SK-N-DZ (cell line): ENCODE measurements at places on chromosomes 2 and 18.

DNA sequence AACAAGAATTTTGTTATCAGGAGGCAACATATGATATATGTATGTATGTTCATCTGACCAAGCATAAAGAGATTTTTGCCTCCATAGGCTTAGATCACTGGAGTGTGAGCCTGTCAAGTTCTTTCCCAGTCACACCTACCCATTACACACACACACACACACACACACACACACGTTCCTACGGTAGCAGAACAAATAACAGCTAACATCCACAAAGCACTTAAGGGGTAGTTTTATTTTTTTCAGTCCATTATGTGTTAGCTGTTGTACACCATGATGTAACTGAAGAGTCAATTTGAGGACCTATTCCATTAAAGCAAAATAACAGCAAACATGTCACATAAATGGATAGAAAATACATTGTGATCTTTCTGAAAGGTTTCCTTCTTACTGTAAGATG lies 39.5 kb downstream of the UGP2 start:
- no peak for DNase-seq

- DNase-seq, result no peak
Observed at GRCh38 chr2:205696927-205697441, 14.7 kb downstream of the NRP2 start.

DNA sequence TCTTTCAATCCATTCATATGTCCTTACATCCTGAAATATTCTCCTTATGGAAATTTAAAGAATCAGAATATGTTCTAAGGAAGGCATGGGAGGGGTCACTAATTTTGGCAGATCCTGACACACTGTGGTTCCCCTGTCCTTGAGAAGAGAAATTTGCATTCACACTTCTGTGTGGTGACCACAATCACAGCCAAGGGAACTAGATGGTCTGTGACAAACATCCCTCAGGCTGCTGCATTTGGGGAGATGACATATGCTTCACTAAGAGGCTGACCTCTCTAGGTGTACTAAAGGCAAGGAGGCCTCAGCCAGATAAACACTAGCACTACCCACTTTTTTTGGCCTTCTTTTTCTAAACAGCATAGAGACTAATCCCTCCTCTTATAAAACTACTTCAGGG lies 129.6 kb downstream of the MREG start:
- DNase-seq, result no peak

- no peak for DNase-seq
Observed at GRCh38 chr2:213544940-213545339, 260.7 kb downstream of the SPAG16 start.

DNA sequence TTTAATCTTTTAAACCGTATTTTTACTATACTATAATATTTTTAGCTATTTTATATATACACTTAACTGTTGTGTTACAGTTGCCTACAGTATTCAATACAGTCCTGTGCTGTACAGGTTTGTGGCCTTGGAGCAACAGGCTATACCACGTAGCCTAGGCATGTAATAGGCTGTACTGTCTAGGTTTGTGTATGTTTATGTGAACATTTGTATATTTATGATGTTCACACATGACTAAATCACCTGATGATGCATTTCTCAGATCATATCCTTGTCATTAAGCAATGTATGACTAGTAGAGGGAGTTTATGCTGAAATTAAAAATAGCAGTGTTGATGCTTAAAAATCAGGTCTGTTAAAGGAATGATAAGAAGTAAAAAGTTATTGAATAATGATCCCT lies 92.3 kb upstream of the RANBP2 start:
- no peak for DNase-seq

GRCh38 chr2:31353179-31353578 lies 61.4 kb downstream of the XDH start:
- DNase-seq, result no peak

- DNase-seq, result no peak
Observed at GRCh38 chr2:68167186-68167585, 9.5 kb downstream of the PNO1 start.

- DNase-seq, result no peak
Observed at GRCh38 chr2:27792759-27793158, 21.2 kb downstream of the MRPL33 start.

- DNase-seq, result no peak
Observed at GRCh38 chr2:142134911-142135310, 4.1 kb upstream of the LRP1B start.

- no peak for DNase-seq
Observed at GRCh38 chr2:54728669-54729120, 5.2 kb downstream of the EML6 start.

DNA sequence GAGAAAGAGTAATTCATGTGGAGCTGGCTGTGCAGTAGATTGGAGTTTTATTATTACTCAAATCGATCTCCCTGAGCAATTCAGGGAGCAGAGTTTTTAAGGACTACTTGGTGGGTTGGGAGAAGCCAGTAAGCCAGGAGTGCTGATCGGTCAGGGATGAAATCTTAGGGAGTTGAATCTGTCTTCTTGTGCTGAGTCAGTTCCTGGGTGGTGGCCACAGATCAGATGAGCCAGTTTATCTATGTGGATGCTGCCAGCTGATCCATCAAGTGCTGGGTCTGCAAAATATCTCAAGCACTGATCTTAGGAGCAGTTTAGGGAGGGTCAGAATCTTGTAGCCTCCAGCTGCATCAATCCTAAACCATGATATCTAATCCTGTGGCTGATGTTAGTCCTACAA lies 17.0 kb upstream of the UGT1A8 start:
- no peak for DNase-seq

GRCh38 chr2:149885468-149885867 lies 297.9 kb upstream of the MMADHC start:
- DNase-seq, result no peak

- DNase-seq, result no peak
Observed at GRCh38 chr2:189899101-189899500, 114.9 kb downstream of the PMS1 start.

DNA sequence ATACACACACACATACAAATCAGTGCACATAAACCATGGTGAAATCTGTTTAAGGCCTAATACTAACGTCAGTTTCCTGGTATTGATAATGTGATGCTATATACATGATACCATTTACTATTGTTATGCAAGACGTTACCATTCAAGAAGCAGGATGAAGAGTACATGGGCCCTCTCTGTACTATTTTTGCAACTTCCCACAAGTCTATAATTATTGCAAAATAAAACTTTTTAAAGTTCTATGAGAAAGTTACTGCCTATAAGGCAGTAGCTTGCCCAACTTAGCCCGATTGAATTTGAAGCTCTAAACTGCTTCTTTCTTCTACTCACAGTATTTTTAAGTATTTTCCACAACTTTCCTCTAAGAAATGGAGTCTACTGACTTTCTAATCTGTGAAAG lies 74.0 kb downstream of the BCL2 start:
- DNase-seq, result no peak

GRCh38 chr18:34783501-34783900 lies 73.4 kb downstream of the DTNA start:
- DNase-seq, result no peak

DNA sequence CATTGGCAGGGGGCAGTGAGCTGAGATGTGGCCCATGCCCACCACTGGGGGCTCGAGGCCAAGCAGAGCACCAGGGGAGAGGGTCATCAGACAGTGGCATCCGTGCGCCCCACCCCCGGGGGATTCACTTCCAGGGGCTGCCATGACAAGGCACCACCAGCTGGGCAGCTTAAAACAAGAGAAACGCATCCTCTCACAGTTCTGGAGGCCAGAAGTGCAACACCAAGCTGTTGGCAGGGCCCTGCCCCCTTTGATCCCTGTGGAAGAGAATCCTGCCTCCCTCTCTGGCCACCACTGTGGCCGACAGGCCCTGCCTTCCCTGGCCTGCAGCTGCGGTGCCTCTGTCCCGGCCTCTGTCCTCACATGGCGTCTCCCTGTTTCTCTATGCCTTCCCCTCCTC lies 187.7 kb upstream of the ID2 start:
- no peak for DNase-seq

DNA sequence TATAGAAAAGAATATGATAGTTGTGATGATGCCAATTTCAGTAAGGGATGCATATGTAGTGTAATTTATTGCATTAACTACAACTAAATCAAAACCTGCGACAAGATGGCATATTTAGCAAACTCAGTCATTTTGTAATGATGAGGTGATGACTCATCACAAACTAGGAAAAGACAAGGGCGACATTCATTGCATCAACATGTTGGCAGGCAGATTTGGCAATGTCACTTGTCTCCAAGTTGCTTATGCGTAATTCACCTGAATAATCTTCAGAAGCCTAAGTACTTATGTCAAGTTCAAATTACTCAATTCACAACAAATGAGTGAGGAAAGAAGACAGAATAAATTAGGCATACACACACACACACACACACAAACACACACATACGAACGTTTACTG lies 273.2 kb upstream of the RGPD4 start:
- no peak for DNase-seq

DNA sequence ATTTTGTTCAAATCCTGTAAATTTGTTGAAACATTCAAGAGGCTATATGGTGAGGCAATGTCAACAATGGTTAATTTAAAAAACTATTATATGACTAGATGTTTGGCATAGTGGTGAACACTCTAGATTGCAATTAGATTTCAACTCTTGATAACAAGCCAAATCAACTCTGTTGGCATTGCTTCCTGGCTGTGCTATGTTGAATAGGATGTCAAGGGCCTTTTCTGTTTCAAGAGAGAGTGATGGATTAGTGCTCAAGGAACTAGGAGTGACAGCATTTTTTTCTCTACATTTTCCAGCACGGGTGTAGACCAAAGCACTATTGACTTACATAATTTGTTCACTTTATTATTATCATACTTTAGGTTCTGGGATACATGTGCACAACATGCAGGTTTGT lies 172.4 kb upstream of the KCNH7 start:
- DNase-seq, result no peak

GRCh38 chr2:16012626-16013358 lies 72.4 kb downstream of the MYCN start:
- no peak for DNase-seq

DNA sequence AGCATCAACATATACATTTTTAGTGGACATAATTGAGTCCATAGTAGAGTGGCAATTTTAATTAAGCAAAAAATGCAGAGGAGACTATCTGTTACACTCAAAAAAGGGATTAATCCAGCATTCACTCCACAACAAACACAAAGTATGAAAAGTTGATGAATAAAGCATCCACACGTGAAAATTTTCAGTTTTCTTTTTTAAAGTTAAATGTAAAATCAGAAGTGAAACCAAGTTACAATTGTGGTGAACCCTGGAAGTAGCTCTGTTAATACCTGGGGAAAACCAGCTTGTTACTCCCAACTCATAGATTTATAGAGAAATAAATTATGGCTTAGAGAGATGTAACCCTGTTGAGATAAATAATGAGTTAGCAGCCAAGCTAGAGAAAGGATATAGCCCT lies 807.8 kb downstream of the TRIB2 start:
- DNase-seq, result no peak

- no peak for DNase-seq
Observed at GRCh38 chr18:34709104-34709503, 994 bp upstream of the DTNA start.

DNA sequence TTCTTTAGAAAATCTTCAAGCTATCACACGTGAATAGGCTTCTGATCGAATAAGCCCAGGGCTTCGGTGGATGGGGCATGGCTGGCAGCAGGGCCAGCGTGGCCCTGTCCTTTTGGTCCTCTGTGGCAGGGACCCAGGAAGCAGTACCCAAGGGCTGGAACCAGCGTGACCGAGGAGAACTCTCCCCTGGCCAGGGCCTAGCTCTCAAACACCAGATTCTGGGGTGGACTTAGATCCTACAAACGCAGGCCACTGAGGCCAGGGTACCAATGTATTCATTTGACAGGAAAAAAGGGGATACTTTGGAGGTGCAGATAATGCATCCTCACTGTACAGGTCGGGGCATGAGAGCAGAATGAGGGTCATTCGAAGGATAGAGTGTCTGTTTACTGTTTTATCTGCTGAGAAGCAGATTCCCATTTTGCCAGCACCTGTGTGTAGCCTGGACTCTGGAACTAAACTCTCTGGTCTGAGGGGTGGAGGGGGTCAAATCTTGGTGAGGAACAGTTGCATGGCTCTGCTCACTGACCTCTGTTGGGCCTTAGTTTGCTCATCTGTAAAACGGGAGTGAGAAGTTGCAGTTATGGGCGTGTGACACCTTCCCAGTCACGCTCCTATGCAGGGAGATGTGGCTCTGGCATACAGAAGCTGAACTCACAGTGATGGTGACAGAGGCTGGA lies 51.4 kb downstream of the SH3BP4 start:
- no peak for DNase-seq

- DNase-seq, result no peak
Observed at GRCh38 chr18:12403601-12404506, 3.9 kb upstream of the PRELID3A start.

DNA sequence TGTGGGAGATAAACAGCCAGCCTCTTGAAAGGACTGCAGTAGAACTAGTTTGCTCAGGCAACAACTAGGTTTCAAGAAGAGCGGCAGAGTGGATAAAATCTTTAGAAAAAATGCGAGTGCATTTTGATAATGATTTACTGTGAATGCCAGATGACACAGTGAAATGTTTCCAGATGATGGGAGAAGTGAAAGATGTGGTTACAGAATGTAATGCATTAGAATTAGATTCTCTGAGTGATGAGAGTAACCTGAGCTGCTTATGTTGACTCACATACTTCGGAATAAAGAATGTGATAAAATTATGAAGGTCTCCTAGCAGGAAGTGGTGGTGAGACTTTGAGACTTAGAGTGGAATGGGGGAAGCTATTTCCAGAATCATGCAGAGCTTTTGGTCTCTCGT lies 184.3 kb downstream of the GULP1 start:
- DNase-seq, result peak; percentile 72

GRCh38 chr2:215299337-215299859 lies 12.5 kb upstream of the ATIC start:
- peak; percentile 40 for DNase-seq

- DNase-seq, result no peak
Observed at GRCh38 chr18:27361477-27361876, 176.4 kb upstream of the CHST9 start.

DNA sequence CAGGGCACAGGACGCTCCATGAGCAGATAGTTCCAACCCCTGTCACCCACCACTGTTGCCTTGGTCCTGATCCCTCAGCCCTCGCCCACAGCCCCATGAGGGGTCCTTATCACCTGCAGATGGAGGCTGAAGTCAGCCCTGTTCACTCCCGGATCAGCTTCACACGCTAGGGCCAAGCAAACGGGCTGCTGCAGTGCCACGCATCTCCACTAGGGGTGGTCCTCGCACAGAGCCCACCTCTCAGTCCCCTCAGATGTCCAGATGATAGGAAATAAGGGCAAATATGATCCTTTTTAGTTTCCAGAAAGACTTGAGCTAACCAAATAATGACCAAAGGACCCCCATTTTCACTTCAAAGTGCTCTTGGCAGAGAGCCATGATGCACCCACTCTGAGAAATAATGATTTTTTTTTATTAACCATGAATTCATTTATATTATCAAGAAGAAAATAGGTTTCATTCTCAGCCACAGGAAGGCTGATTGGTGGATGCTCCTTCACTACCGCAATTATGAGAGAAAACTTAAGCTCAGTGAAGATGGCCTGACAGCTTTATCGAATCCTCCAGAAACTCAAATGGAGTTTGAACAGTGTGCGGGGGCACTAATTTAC lies 71.9 kb upstream of the KLHL29 start:
- peak; percentile 46 for DNase-seq

GRCh38 chr2:235642446-235643098 lies 148.7 kb downstream of the AGAP1 start:
- DNase-seq, result no peak

- peak; percentile 51 for DNase-seq
Observed at GRCh38 chr2:73290049-73290839, 3.1 kb downstream of the EGR4 start.
